ENCODE measurements at places on chromosomes 5 and 9.

DNA sequence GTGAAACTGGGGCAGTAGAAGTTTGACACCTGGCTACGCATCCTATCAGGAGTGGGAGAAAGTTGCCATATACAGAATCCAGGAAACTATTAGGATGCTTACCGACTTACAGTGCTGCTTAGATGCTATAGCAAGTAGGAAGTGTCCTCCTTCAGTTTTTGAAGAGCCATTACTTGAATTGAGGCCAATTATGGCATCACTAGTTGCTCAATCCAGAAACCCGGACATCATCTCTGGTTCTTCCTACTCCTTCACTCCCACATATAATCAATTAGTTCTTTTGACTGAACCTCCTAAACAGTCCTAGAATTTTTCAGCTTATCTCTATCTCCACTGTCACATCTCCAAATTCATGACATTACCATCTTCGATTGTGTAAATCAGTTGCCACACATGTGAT, 41.8 kb upstream of the UGCG start:
- DNase-seq: no peak

DNA sequence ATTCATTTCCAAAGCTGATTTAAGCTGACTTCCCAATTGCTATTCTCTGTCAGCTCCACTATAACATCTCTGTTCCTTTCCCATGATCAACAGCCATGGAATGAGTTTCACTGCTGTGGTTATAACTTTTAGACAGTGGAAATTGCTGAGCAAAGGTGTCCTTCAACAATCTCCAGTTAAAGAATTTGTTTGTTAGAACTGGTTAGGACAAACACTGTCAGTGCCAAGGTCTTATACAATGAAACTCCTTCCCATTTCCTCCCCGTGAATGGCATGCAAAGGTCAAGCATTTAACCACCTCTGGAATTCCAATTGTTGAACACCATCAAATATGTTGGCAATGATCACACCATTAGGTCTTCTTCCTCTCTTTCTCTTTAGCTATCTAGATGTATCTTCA, 45.7 kb upstream of the GHR start:
- no peak for DNase-seq

GRCh38 chr5:65015767-65016166, 247.0 kb downstream of the CWC27 start:
- DNase-seq: no peak

GRCh38 chr5:11468334-11469039, 435.8 kb downstream of the CTNND2 start:
- no peak for DNase-seq

GRCh38 chr5:170896779-170897178, 35.0 kb downstream of the RANBP17 start:
- DNase-seq: no peak

DNA sequence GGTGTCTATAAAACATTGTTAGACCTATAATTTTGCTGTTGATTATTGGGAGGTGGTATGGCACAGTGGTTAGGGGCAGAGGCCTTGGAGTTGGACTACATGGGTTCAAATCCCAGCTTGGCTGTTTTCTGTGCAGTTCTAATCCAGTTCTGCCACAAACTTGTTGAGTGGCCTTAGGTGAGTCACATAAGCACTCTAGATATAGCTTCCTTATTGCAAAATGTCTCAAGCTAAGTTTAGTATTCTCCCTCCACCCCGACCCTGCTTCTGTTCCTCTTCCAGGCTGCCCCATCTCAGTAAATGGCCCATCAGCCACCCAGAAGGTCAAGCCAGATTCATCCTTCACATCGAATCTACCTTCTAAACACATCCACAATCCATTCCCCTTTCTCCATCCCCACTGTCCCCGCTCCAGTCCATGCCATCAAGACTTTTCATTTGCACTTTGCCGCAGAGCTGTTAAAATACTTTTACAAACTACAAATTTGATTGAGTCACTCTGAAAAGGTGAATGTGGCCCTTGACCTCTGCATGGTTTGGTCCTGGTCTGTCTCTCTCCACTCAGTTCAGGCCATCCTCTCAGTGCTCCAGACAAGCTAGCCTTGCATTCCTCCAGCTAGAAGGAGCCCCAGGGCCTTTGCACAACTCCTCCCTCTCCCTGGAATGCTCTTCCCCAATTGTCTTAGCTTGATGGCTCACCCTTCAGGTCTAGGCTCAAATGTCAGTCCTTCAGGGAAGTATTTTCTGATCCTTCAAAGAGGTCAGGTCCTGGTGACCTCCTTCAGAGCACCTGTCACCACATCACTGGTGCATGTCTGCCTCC, 10.0 kb upstream of the HDHD3 start:
- DNase-seq: no peak

- no peak for DNase-seq
These were observed 97.2 kb downstream of the F2RL2 start for GRCh38 chr5:76525956-76526355.

DNA sequence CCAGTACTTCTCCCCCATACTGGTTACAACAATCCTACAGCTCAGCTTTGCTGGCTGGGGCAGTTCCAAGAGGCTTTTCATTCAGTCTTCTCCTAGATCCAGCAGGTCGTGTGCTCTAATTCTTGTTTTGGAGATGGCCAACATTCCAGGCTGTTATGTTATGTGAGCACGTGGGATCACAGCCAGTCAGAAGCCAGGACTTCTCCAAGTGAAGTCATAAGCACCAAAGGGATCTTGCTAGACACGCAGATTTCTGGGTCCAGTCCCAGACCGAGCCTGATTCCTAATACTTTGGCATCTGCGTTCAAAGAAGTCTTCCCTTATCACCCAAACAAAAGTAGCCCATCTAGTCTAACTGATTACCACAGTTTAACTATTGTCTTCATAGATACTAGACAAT, 1.4 kb upstream of the LARP1 start:
- no peak for DNase-seq

DNA sequence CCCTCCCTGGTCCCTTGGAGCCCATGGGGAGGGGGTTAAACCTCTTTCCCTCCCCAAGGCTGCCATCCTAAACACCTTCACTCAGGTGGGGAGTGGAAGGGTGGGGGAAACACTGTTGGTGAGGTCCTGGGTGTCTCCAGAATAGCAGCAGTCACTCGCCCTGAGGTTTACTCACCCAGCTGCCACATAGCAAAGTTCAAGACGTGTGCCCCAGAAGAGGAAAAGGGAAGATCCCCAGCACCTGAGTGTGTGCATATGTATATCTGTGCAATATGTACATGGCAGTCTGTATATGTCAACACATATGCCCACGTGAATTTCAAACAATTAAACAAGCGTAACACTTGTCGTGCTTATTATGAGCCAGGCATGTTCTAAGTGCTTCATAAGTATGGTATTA, 31.3 kb upstream of the SMU1 start:
- DNase-seq: no peak
